ENCODE measurements at places on chromosomes 2 and 18.

- DNase-seq: no peak
These were observed 199.7 kb downstream of the SMAD2 start for GRCh38 chr18:47730795-47731194.

DNA sequence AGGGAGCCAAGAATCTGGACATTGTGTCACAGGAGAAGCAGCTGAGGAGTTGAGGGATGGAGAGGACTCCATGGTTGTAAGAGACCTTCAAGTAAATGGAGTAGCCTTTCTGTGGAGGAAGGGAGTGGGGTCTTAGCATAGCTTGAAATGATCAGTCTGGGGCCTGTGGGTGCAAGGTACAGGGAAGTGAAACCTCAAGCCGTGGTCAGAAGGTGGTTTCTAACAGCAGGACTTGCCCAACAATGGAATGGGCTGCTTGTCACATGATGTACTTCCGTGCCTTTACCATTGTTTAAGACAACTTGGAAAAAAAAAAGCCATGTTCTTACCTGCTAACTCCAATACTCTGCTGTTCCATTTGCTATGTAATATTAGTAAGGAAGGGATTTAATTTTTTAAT, 140.7 kb downstream of the LDLRAD4 start:
- DNase-seq: no peak

DNA sequence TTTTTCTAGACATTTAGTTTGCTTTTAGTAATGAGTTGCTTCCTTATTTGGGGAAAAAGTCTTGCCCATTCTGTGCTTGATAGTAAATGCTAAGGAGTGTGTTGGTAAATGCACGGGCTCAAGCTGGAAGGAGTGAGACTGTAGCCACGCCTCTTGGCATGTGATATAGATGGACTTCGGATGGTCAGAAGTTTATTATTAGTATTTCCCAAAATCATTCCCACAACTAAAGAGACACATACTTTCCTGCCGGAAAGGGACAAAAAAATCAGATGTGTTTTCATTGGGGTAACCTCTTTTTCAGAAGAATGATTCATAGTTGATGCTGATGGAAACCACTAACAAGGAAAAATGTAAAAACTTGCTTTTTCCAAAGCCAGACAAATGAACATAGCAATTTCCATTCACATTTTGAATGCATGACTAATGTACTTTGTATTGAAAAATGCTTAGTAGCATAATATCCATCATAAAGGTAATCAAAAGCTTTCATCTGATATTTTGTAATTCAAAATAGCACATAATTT, 133.2 kb downstream of the ZNF532 start:
- DNase-seq: no peak

GRCh38 chr18:23378302-23378686, 74.8 kb upstream of the RIOK3 start:
- no peak for DNase-seq

- no peak for DNase-seq
These were observed 791.4 kb upstream of the FANCL start for GRCh38 chr2:59032499-59032898.

- DNase-seq: no peak
These were observed 3.5 kb upstream of the ILKAP start for GRCh38 chr2:238207006-238207405.

- no peak for DNase-seq
These were observed 1.8 kb upstream of the ARID5A start for GRCh38 chr2:96534701-96535181.

GRCh38 chr2:237341872-237342271, 72.1 kb downstream of the COL6A3 start:
- DNase-seq: no peak

- DNase-seq: no peak
These were observed 55.6 kb upstream of the SPAG16 start for GRCh38 chr2:213228638-213229037.

GRCh38 chr2:215590010-215590745, 154.3 kb upstream of the FN1 start:
- no peak for DNase-seq

GRCh38 chr2:198054299-198054698, 249.9 kb downstream of the PLCL1 start:
- peak; percentile 28 for DNase-seq

DNA sequence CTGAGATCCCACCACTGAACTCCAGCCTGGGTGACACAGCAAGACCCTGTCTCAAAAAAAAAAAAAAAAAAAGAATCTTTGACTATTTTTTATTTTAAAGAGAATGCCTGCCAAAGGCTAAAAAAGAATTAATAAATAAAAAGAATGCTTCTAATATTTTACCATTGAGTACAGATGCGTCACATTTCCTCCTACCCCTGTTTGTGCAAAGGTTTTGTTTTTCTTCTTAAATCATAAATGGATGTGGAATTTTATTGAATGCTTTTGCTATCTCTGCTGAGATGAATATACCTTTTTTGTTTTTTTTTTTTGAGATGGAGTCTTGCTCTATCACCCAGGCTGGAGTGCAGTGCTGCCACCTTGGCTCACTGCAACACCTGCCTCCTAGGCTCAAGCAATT, 22.8 kb downstream of the CYBRD1 start:
- no peak for DNase-seq

- no peak for DNase-seq
These were observed 654 bp downstream of the COMMD1 start for GRCh38 chr2:61906186-61906470.

- no peak for DNase-seq
These were observed 821 bp upstream of the EPHA4 start for GRCh38 chr2:221572821-221573429.

- no peak for DNase-seq
These were observed 59.7 kb downstream of the WDSUB1 start for GRCh38 chr2:159226608-159227385.

DNA sequence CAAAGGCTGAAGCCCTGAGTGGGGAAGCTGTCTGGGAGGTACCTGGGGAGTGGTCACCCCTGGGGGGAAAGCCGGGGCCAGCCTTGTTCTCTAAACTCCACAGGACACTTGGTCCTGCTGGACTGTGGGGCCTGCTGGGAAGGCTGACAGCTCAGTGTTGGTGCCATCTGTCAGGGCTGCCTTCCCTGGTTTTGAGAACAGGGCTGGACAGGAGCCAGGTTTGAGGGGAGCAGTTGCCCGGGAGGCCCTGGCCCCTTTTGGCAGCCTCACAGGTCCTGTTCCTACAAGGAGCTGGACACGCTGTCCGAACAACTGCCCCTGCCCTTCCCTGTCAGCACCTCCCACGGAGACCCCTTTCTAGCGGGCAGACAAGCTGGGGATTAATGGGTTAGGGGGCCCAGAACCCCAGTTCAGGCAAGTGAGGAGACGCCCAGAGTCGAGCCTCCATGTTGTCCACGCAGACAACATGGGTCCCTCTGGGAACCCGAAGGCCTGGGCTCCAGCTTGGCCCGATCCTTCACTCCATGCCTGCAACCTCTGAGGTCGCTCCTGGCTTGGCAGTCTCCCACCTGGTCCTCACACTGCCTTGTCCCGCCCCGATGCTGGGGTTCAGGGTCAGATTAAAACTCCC, 40.8 kb downstream of the ATOH8 start:
- no peak for DNase-seq

- DNase-seq: no peak
These were observed 3.1 kb downstream of the ARL4C start for GRCh38 chr2:234493796-234494195.

- DNase-seq: no peak
These were observed 66.8 kb downstream of the UXS1 start for GRCh38 chr2:106127282-106127771.

DNA sequence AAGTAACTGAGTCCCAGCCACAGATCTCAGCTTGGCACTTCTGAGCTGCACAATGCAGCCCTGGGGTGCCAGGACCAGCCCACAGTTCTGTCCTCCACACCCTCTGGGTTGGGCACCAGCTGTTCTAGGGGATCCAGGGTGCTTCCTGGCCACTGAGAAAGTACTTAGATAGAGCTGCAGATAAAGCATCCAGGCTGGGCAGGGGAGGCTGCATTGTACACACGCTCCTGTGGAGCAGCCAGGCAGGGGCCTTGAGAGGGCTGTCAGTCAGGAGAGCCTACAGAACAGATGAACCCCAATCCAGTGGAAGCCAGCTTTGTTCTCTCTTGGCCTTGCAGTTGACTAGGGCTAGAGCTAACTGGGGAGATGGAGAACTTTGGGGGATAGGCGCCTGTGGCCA, 104.6 kb downstream of the KIAA1328 start:
- DNase-seq: no peak

DNA sequence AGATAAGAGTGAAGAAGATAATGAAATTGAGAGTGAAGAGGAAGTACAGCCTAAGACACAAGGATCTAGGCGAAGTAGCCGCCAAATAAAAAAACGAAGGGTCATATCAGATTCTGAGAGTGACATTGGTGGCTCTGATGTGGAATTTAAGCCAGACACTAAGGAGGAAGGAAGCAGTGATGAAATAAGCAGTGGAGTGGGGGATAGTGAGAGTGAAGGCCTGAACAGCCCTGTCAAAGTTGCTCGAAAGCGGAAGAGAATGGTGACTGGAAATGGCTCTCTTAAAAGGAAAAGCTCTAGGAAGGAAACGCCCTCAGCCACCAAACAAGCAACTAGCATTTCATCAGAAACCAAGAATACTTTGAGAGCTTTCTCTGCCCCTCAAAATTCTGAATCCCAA, 15.7 kb downstream of the MSH6 start:
- no peak for DNase-seq

GRCh38 chr2:120451334-120451733, 105.4 kb downstream of the INHBB start:
- no peak for DNase-seq

GRCh38 chr2:6876309-6876708, 1.3 kb upstream of the RSAD2 start:
- no peak for DNase-seq

DNA sequence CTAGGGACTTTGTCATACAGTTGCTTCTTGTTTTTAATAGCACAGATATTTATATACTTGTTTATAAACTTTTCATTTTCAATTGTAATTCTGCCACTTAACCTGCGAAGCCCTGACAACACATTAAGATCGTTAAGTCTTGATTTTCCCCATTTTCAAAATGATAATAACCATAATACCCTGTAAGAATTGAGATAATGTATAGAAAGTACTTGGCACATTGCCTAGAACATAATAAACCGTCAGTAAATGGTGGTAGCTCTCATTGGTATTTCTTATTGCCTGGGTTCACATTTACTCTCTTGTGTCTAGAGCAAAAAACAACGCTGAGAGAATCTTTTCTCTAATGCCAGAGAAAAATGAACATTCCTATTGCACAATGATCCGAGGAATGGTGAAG, 18.6 kb downstream of the PTCD3 start:
- DNase-seq: no peak

- no peak for DNase-seq
These were observed 3.9 kb downstream of the UBXN4 start for GRCh38 chr2:135745545-135745944.

DNA sequence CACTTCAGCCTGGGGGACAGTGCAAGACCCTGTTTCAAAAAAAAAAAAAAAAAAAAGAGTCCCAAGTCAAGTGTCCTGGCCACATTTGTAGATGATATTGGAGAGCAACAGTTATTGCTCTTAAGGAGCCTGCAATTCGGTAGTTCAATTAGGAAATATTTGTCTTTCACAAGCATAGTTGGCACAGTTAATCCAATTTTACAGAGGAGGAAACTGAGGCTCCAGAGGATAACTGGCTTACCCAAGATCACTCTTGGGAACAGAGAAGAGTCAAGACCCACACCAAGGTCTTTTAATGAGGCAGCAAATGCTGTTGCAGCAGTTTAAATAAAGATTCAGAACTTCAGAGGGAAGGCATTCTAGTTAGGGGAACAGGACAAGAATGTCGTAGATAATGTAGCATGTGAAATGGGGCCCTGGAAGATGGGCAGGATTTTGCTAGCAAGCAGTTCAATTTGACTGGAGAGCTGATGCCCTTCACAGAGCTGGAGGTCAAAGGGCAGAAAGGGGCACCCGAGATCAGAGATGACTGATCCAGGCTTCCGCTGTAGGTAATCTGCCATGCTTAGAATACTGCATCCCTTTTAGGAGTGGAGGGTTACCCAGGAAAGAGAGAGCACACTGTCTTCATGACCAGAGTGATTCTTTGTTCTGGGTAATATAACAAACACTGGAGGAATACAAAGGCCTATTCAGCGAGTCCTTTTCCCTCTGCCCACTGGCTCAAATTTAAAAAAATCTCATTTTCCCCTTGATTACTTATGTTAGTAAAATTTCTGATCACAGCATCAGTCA, 3.0 kb downstream of the NPC1 start:
- no peak for DNase-seq

DNA sequence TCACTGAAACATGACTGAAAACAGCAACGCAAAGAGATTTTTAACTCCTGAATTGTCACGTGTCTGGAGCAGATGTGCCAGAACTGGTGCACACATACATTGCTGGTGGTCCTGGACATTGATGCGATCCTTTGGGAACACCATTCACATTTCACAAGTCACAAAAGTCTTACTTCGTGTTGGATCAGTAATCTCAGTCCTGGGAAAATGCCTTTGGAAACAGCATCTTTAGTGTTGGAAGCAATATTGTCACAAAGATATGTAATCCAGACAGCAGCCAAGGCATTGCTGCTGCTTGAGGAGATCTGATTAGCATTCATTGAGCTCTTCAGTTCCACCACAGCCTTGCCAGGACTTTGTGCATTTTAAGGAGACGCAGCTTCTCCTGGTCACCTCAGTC, 126.2 kb upstream of the SH3BP4 start:
- DNase-seq: no peak

Data from stimulated activated naive CD8-positive, alpha-beta T cell treated with anti-CD3 and anti-CD28 coated beads, Interleukin-15, amount 100 ng/mL, for 72 hours (primary cell).